ENCODE measurements at places on chromosomes 5 and 9.

DNA sequence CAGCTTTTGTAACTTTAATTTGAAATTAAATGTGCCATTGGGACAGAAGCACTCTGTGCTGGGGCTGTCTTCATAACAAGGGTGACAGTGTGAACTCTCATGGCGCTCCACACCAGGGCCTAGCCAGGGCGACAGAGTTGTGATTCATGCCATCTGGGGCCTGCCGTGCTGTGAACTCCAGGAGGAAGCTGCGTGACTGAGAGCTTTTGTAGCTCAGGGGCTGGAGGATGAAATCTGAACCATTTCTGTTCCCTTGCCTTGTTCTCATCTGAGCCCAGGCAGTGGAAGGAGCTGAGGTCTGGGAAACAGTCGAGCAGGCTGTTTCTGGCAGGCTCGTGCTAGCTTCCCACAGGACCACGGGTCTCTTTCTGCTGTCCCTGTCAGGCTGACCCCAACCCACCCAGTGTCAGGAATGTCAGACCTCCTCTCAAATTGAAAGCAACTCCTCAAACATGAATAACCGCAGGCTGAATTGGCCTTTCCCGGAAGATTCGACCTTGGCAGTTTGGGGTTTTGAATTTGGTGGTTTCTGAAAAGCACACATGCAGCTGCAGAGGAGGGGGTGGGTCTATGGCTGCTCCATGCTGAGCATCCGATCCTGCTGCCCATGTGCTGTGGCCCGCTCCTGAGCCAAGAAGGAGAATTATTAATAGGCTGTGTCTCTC is 69.2 kb upstream of the RPS23 start:
- DNase-seq: no peak

- no peak for DNase-seq
Measured at GRCh38 chr5:95163079-95163478, 121.8 kb downstream of the MCTP1 start.

DNA sequence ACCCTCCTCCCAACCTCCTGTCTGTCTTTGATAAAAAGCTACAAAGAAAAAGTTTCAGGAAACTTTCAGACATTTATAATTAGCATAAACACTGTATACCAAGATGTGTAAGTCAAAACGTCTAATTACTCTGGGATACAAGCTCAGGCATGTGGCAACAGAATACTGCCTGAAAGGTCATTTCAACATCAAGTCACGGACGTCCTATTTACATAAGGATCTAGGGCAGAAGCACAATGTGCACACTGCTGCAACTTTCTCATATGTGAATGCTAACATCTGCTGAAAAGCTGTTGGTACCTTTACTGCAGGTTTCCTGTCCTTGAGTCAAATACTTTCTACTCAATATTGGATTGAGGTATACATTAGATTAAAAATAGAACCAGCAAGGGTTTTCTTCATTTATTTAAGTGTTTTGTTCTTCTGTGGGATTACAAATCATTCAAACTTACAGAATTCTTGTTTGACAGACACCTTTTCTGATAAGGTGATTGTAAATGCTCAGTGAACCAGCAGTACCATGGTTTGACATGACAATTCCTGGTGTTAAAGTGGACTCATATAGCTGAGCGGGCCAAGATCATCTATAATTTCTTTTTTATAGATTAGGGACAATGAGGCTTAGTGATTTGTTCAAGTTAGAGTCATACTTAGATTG is 36.8 kb downstream of the ELL2 start:
- peak; percentile 59 for DNase-seq

- no peak for DNase-seq
Measured at GRCh38 chr5:112196584-112196983, 222.5 kb downstream of the EPB41L4A start.

- DNase-seq: no peak
Measured at GRCh38 chr5:136190091-136190720, 2.8 kb downstream of the SMIM32 start.

DNA sequence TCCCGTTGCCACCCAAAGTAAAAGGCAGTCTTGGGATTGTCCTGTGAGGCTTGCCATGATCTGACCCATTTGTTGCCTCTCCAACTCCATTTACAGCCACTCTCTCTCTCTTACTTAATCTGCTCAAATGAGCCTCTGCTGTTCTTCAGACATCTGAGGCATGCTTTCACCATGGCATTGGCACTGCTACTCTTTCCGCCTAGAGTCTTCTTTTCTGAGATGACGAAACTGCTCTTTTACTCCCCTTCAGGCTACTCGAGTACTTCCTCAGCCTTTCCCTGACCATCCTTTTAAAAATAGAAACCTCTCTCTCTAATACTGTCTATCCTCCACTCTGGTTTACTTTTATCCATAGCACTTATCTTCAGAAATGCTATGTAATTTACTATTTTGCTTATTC is 9.0 kb downstream of the FOCAD start:
- DNase-seq: peak; percentile 9

- DNase-seq: no peak
Measured at GRCh38 chr5:111135946-111136345, 43.8 kb downstream of the WDR36 start.

- no peak for DNase-seq
Measured at GRCh38 chr5:134976841-134977240, 9.1 kb downstream of the CATSPER3 start.

- no peak for DNase-seq
Measured at GRCh38 chr5:168165221-168165914, 126.1 kb upstream of the WWC1 start.
